ENCODE measurements at places on chromosomes 11 and 22.

DNA sequence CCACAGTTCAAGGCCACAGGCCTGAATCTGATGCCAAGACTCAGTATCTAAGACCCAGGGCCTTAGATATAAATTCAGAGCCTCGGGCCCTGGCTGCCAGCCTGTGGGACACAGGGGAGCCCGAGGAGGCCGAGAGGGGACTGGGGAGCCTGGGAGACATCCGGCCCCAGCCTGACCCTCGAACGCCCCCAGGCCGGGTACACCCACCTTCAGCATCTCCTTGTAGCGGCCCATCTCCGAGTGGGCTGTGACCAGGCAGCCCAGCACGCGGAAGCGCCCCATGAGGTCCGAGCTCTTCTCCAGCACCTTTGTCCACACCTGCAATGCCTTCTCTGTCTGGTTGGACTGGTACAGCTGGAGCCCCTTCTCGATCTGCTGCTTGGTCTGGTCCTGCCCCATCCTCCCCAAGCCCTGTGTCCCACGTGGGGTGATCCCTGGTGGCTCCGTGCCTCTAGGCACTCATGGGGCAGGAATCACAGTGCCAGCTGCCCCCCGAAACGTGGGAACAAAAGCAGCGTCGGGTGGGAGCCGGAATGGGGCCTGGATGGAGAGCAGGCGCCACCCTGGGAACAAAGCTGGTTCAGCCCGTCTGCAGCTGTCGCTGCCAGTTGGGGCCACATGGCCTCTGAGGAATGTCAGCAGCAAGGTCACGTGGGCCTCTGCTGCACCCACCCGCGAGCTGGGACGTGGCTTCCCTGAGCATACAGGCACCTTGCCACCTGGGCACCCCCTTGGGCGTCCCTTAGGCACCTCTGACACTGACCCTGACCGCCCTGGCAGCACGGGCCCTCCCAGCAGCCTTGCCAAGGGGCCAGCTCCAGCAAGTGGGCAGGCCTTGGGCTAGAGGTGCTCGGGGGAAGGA is at the start of gene RAPSN:
RAPSN (minus strand) TSS at position 571 of the 862 bp plus-strand sequence; CDS start at position 399, 172 bp downstream.
- no peak for DNase-seq

DNA sequence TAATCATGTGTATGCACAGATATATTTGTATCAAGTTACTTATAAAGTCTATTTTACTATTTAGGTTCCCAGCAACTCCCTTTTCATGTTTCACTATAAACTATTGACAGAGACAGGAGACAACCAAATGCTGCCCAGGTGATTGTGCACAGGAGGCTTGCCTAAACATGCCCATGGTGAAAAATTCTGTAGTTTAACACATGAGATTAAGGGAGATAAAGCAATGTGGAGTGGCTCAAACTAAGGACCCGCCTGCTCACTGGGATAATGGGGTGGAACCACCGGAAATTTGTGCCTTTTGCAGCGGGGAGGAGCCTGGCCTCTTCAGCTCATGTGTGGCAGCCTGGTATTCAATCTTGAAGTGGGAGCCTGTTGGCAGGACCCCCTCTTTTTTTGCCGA is 459.5 kb upstream of the CNTN5 start:
- no peak for DNase-seq

DNA sequence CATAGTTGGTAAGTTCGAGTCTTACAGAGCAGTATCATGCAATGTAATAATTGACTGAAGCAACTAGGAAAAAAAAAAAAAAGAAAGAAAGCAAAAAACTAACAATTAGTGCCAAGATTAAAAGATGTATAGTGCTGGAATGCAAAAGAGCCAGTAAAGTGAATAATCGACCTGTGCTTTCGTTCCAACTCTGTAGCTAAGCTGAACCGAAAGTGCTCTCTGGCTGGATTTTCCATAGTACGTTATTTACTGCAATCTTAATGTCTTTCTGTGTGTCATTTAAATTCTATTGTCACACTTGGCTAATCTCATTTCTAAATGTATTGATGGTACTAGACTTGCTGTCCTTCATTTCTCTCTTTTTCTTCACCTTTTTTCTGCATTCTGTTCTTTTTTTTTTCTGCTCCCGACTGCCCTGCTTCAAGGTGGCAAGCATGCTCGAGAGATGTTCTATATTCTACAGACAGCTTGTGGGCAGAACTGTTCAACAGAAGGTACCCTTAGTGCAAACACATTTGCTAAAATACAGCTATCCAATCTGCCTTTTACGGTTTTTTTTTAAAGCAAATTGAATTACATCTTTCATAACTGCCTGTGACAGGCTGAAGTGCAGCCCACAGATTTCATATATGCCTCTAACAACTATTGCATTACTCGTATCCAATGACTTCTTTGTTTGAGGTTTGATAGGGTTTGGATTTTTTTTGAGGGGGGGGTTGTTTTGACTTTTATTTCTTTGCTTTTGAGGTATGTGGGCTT is 204.2 kb upstream of the MTNR1B start:
- no peak for DNase-seq

- no peak for DNase-seq
Measured at GRCh38 chr11:85746670-85747069, 60.7 kb upstream of the CCDC89 start.

- DNase-seq = no peak
Measured at GRCh38 chr22:42937164-42937843, 77.6 kb downstream of the PACSIN2 start.

DNA sequence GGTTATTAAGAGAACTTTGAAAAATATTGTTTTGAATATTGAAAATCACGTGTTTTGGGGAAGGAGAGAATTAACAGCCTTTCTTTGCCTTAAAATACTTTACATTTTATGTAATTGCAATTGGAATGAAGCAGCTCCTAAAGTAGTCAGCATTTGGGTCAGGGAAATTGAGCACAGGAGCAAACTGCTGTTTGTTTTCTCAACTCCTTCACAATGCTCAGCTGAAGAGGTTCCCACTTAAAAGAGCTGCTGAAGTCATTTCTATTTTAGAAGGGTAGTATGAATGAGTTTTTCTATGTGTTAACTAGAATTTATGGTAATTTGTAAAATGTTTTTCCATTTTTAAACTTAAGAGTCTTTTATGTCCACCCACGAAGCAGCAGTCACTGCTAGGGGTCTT is 8.1 kb upstream of the UCP2 start:
- DNase-seq = no peak

GRCh38 chr11:132650969-132651720 is 881.2 kb downstream of the OPCML start:
- DNase-seq = no peak

- DNase-seq = peak; percentile 23
Measured at GRCh38 chr11:63535734-63536133, 874 bp upstream of the PLAAT4 start.

DNA sequence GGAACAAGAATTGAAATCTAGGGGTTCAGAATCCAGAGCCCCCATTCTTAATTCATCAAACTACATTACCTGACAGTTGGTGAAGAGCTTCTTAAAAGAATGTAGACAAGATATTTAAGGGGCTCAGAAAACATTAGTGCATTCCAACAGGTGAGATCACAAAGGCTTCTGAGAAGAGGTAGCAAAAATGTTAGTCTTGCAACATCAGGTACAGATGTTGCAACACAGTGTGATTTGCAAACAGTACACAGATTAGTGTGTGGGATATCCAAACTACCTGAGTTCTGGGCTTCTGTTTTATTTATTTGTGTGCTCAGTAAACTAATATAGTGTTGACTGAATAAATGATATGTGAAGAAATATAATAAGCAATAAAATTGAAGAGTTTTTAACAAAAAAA is 11.8 kb downstream of the CASP4 start:
- DNase-seq = no peak

- DNase-seq = no peak
Measured at GRCh38 chr22:42905702-42906183, 48.7 kb upstream of the ARFGAP3 start.

GRCh38 chr11:121839781-121840180 is 276.2 kb downstream of the BLID start:
- DNase-seq = no peak

- no peak for DNase-seq
Measured at GRCh38 chr22:49999063-49999945, 13.3 kb downstream of the IL17REL start.
